ENCODE measurements at places on chromosomes 1 and 21. TPM values are rescaled to one million over a fixed set of nuclear protein-coding genes. Genes with fewer than 3 reads are reported as not detected.

- H3K27ac ChIP-seq = no peak overlapping the region
- no peaks in the 10 kb centered on the region for H3K36me3 ChIP-seq
- no peak overlapping the region for H3K4me3 ChIP-seq
- no peaks in the 10 kb centered on the region for H3K4me1 ChIP-seq
Observed at GRCh38 chr21:33109574-33110339, 39.8 kb downstream of the OLIG1 start.

DNA sequence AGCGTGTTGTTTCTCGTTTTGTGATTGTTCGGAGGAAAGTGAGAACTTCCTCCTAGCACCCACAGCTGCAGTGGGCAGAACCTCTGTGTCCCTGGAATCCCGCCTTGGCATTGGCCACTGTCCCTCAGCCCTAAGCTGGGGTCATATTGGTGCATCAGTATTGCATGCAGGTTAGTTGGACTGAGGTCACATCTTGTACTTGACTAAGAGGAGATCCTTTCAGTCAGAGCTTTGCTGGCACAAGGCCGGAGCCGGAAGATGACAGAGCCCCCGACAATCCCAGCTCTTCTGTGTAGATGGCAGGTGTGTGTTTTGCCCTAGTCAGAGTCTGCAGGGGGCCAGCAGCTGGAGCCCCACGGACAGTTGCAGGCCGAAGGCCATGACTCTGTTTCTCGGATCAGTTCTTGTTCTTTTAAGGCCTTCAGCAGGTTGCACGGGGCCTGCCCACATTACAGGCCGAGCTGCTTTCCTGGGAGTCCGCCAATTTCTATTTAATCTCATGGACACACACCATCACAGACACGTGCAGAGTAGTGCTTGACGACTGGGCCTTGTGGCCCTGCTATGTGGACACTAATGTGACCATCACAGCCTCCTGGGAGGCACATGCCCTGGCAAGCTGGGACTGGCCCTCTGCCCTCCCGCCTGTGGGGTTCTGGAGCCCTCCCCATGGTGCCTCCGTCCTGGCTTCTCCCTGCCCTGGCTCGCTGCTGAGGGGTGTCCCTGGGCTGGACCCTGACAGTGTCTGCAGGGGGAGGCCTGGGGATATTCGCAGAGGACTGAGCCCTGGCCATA, 14.9 kb downstream of the SNAP47 start:
- no peak overlapping the region for H3K27ac ChIP-seq
- DNase-seq = peak; percentile 40
- H3K4me1 ChIP-seq = no peaks in the 10 kb centered on the region

DNA sequence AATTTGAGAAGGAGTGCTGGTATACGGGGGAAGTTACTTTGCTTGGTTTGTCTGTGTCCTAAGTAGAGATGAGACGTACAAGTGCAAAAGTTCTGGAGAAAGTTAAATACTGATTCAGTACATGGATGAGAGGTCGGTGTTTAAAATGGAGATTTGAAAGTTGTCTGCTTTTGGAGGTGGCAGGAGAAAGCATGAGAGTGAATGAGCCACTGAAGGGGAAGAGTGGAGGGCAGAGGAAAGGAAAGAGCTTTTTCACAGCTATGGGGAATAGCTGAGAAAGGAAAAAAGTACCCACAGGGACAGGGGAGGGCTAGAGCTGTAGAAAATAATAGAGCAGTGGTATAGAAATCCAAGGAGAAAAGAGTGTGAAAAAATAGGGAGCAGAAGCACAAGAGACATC, 18.1 kb upstream of the CGN start:
- no peak for DNase-seq
- no peak overlapping the region for H3K27ac ChIP-seq
- H3K4me1 ChIP-seq = no peaks in the 10 kb centered on the region
- no peaks in the 10 kb centered on the region for H3K27me3 ChIP-seq

The TNNT2 gene
- 0.21 TPM for total RNA-seq

The TMEM61 gene
- total RNA-seq = 5.6 TPM

The LY9 gene
- 1.2 TPM for total RNA-seq

DNA sequence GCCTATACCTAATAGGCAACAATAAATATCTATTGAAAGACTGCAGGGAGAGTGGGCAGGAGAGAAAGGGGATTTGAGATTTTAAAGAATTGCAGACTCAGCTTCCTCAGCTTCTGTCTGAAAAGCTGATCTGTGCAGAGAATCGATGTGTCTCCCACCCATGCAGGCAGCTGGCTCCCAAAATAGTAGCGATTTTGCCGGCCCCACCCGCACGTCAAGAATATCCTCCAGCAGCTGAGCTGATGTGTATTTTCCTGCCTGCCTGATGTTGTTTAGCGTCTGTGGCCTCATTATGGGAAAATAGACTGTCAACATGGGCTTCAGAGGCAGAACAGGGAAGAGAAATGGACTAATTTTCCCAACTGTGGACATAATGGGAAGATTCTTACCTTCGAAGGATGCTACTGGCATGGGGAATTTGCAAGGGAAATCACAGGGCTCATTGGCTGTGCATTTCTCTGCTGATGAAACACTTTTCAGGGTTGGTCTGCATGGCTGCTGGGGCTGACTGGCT, 699.8 kb downstream of the PTPRU start:
- no peak overlapping the region for H3K27ac ChIP-seq
- H3K36me3 ChIP-seq = no peaks in the 10 kb centered on the region
- no peaks in the 10 kb centered on the region for H3K27me3 ChIP-seq

The SPRR2A gene
- not detected for total RNA-seq

The RGS4 gene
- total RNA-seq = 11.9 TPM
